GM23248 (cell line): ENCODE measurements at places on chromosomes 7 and 10. TPM values are rescaled to one million over a fixed set of nuclear protein-coding genes. Genes with fewer than 3 reads are reported as not detected.

- no peaks in the 10 kb centered on the region for H3K4me1 ChIP-seq
- no peak overlapping the region for H3K4me3 ChIP-seq
- H3K27me3 ChIP-seq = peaks cover 13% of the 10 kb centered on the region; the same call in 1 of the 2 replicates
Measured at GRCh38 chr10:7084280-7085005, 326.4 kb downstream of the SFMBT2 start.

Gene AZGP1
- not detected in 2 replicates for total RNA-seq

- H3K27me3 ChIP-seq = no peaks in the 10 kb centered on the region
- H3K4me1 ChIP-seq = no peaks in the 10 kb centered on the region
- DNase-seq = no peak
- H3K36me3 ChIP-seq = no peaks in the 10 kb centered on the region
Measured at GRCh38 chr10:10132009-10132408, 885.7 kb upstream of the CELF2 start.

- no peak overlapping the region for H3K4me3 ChIP-seq
- H3K27ac ChIP-seq = peak overlapping the region; percentile 43
- no peaks in the 10 kb centered on the region for H3K36me3 ChIP-seq
- DNase-seq = peak; percentile 67
Measured at GRCh38 chr7:106611911-106612310, 49.0 kb downstream of the CCDC71L start.

DNA sequence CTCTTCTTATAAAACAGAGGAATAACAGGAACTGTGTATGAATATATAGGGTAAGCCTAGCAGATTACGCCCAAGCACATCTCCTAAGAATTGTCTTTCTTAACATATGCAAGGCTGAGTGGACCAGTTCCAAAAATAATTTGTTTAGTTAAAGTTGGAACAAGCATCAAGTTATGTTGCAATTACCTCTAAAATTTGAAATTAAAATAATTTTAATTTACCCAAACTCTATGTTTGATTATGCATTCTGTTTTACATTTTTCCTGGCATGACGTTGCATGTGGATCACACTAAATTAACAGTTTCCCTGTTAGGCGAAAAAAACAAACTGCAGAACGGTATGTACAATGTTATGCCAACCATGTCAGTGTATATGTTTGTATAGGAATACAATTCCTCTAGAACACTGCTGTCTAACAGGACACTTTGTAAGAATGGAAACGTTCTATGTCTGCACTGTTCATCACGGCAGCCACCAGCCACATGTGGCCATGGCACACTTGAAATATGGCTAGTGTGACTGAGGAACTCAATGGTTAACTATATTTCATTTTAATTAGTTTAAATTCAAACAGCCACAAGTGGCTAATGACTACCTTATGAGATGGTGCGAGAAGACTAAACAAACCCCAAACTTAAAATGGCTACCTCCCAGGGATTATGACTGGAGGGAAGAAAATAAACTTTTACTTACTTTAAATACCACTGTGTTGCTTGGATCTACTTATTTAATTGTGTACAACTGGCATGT, 281.1 kb upstream of the KLF14 start:
- H3K4me1 ChIP-seq = peaks cover 57% of the 10 kb centered on the region
- H3K27ac ChIP-seq = peak overlapping the region; percentile 99
- H3K27me3 ChIP-seq = no peaks in the 10 kb centered on the region
- no peak overlapping the region for H3K4me3 ChIP-seq
